ENCODE measurements at places on chromosomes 12 and 14.
A peak's percentile ranks its signal among the peaks of the same experiment; 100 is the strongest.

- DNase-seq, result no peak
Observed at GRCh38 chr14:20428010-20428365, 8.0 kb downstream of the KLHL33 start.

DNA sequence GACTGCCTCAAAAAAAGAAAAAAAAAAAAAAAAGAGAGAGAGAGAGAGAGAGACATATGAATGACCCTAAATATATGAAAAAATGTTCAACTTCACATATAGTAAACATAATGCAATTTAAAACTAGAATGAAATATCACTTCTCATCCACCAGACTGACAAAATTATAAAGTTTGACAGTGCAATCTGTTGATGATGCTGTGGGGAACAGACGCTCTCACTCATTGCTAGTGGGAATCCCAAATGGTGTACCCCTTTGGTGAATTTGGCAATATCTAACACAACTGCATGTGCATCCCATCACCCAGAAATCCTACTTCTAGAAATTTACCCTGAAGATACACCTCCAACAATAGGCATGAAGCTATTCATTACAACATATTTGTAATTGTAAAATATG, 2.3 kb upstream of the GSG1 start:
- no peak for DNase-seq

DNA sequence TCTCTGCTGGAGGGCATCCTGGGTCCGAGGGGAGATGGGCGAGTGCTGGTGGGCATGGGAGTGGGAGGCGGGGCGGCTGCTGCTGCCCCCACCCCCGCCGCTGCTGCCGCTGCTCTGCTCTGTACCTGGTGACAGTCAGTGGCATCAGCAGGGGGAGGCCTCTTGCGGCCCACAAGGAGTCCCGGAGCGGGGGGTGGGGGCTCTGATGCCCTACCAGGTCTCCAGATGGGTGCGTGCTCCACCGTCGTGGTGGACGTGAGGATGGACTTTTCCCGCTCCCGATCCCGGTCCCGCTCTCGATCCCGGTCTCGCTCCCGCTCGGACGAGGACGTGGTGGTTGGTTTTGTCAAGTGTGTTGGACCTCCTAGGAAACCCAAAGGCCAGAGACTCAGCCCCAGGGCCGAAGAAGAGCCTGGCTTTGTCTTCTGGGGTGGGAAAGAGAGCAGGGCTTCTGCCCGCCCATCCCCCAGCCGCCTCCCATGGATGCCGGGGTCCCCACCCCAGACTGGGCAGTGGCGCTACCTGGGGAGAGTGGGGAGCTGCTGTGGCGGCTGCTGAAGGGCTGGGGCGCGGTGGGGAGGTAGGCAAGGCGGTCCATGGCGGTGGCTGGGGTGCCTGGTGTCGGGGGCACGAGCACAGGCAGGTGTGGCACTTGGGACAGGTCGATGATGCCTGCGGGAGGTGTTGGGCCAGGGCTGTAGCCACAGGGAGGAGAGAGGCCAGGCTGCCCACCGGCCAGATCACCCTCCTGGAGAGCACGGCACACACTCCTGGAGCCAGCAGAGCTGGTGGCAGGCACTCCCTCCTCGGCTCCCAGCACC, 45.4 kb downstream of the RFLNA start:
- DNase-seq, result no peak

- DNase-seq, result no peak
Observed at GRCh38 chr14:66361013-66361412, 125.2 kb upstream of the CCDC196 start.

- DNase-seq, result no peak
Observed at GRCh38 chr12:110577864-110578693, 5.0 kb downstream of the PPTC7 start.

- DNase-seq, result no peak
Observed at GRCh38 chr14:74271365-74271764, 31.4 kb downstream of the ABCD4 start.

DNA sequence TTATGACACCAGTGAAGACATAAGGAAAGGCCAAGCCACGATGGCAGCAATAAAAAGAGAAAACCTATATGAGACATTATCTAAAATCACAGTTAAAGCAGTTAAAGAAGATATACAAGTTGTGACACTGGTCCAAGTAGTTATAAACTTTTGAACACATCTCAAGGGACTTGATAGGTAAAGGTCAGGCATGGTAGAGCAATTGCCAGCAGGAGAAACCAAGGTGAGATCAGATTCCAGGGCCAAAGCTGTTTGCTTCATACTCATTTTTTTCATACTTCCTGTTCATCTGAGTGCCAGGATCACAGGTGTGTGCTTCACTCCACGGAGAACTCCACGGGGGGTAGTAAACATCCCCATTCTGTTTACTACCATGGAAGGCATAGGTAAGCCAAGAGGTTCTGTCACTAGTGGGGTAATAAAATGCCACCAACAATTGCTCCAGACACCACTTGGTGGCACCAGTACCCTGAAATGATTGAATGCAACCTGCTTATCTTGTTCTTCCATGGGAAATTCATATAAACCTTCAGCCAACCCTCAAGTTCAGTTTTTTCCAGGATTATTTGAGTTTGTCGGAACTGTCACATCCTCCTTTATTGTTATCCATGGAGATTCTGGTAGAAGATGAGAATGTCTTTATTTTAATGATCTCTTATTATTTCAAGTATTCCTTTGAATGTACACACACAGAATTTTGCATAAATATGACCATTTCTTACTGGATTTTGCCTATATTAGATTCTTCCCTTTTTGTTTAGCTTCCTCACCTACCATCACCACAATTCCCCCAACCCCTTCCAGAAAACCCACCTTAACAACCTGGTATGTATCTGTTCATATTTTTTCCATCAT, 59.2 kb upstream of the TSPAN8 start:
- peak; percentile 17 for DNase-seq

GRCh38 chr12:24630856-24631255, 318.0 kb downstream of the BCAT1 start:
- DNase-seq, result no peak

GRCh38 chr12:75135026-75135425, 74.6 kb downstream of the KCNC2 start:
- no peak for DNase-seq

DNA sequence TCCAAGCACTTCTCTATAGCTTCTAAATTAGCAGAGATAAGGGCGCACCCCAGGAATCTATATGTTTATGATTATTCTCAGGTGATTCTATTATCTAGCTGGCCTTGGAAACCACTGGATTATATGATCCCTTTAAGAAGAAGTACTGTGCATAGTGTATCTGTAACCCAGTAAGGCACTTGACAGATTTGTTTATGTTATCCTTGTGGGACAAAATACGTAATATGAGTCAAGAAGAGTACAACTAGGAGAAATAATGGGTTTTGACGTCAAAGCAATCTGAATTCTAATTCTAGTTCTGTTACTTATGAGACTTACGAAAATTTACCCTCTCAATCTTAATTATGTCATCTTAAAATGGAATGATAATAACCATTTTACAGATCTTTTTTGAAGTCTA, 259.6 kb upstream of the NAV3 start:
- DNase-seq, result no peak

DNA sequence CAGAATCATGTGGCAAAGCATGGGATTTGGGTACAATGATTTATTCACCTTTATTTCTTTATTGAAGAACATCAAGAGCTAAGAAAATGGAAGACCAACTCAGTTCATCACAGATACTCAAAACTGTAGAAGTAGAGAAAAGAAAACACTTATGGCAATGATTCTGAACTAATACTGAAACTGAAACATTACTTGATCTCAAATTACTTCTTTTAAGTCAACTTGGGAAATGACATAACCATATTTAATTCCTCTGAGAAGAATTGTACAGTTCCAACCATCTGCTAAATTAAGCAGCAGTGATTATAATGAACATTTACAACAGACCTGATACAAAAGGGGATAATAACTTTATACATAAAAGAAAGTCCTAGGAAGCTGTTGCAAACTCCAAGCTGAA, 466.5 kb downstream of the TMTC2 start:
- DNase-seq, result peak; percentile 13

DNA sequence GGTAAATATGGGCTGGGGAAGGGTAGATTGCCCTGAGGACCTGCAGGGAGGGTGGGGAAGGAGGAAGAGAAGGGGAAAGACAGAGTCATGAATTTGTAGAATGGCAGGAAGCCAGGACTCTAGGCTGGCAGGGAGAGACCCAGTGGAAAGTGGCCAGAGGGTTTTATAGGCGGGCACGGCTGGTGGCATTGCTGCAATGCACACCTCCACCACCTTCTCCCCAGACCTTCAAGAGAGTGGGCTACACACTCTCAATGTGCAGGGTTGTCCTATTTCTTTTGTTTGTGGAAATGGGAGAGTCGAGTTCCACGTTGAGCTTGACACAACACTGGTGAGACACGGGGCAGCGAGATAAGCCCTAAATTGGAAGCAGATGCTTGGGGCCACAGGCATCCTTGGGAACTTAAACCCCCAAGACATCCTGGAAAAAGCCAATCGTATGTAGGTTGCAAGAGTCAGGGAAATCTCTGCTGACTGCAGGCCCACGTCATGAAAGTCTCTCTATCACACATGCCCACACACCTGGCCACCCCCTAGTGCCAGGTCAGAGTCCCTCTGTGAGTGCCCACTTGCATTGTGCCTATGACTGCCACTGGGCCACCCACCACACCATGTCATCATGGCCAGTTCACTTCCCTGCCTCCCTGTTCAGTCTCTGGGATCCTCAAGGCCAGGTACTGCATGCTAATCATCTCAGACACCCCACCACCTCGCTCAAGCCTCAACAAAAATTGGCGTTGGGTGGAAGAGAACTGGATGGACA, 38.0 kb upstream of the BDKRB2 start:
- no peak for DNase-seq

- no peak for DNase-seq
Observed at GRCh38 chr14:58082491-58083098, 69.4 kb downstream of the ARMH4 start.

DNA sequence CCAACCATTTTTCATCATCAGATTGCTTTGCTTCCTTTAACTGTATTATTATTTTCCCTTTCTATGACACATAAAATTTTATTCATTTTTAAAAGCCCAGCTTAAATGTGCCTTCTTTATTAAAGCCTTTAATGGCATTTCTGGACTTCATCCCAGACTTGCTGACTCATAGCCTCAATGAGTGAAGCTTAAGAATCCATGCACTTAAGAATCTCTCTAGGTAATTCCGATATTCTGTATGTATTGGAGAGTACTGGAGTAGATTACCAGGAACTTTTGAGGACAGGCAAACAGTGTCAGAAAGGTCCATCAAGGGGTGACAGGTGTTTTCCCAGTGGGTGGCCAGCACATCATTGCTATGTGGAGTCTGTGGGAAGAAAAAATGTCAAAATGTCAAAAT, 107.9 kb downstream of the PTPRQ start:
- DNase-seq, result peak; percentile 36

DNA sequence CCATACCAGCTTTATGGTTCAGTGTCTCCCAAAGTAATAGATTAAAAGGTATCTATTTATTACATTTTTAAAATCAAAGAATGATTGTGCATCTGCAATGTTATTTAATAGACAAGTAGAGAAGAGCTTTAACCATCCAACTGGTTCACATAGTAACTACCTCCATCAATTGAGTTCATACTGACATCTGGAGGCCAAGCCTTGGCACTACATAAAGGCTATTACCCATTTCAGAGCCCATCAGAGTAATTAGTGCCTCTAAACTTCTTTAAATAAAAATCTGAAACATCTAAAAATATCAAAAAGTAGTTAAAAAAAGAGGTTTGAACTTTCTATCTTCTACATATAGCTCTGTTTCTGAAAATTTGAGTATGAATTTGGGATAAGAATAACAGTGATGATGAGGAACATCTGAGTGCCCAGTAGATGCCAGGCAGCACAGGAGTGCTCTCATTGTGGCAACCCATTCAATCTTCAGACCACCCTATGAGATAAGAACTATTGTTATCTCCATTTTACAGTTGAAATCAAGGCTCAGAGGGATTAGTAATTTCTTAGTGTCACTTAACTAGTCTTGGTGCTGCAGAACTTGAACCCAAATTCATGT, 132.9 kb upstream of the DAAM1 start:
- peak; percentile 60 for DNase-seq

DNA sequence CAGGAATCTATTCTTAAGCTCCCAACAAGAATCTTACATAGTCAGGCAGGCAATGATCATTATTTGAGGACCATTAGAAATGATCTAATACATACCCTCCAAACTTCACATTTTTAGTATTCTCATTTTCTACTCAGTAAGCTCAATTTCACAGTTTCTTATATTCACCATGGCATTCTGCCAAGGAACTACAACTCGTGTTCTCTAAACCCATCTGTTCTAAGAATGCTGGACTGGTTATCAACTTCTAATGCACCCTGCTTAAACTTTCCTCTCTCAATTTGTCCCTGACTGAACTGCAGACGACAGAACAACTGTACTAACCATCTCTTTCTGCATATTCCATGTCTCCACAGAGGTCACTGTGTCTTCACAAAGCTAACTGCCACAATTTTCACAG, 58.6 kb downstream of the GXYLT1 start:
- no peak for DNase-seq

DNA sequence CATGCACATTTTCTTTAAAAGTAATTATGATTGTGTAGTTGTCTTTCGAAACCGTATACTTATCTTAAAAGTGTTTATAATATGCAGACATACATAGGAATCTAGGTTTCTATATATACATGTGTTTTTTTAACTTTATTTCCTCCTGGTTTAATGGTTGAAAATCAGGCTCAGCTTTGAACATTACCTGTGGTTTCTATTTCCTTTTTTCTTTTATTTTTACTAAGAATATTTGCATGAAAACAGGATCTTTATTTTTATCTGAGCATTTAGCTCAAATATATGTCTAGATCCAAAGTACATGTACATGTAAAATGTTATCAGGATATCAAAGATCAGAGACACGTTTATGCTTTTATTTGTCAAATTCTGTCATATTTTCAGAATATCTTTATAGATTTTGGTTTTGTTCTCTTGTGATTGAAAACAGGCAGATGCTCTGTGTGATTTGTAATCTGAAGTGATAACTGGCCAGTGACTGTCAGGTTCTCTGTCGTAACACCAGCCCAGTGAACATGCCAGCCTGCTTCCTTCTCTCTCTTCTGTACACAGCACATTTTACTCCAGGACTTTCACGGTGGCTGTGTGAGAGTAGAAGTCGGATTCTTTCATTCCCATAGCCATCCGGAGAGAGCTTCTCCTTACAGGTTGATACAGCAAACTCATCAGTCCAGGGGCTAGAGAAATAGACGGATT, 13.7 kb downstream of the TCTN1 start:
- DNase-seq, result no peak
